ENCODE measurements at places on chromosomes 2 and 18. TPM values are rescaled to one million over a fixed set of nuclear protein-coding genes. Genes with fewer than 3 reads are reported as not detected.

The HOXD9 gene
- total RNA-seq, result 0.09 TPM

The IL1F10 gene
- total RNA-seq, result not detected

The IL36RN gene
- not detected for total RNA-seq

The TBR1 gene
- total RNA-seq, result not detected

The FOXI3 gene
- not detected for total RNA-seq

The GAL3ST2 gene
- not detected for total RNA-seq

The M1AP gene
- total RNA-seq, result not detected

The METTL4 gene
- total RNA-seq, result 2.8 TPM

The SOWAHC gene
- total RNA-seq, result 14.2 TPM

The VWA3B gene
- total RNA-seq, result not detected

All from pericardium fibroblast (primary cell).